ENCODE measurements at places on chromosomes 1 and 21.

- H3K36me3 ChIP-seq: no peaks in the 10 kb centered on the region
- no peaks in the 10 kb centered on the region for H3K4me1 ChIP-seq
- H3K27me3 ChIP-seq: peaks cover 24% of the 10 kb centered on the region
- H3K27ac ChIP-seq: no peak overlapping the region
- DNase-seq: no peak
- no peak overlapping the region for H3K4me3 ChIP-seq
These were observed 23.0 kb downstream of the NID1 start for GRCh38 chr1:236041631-236042618.

DNA sequence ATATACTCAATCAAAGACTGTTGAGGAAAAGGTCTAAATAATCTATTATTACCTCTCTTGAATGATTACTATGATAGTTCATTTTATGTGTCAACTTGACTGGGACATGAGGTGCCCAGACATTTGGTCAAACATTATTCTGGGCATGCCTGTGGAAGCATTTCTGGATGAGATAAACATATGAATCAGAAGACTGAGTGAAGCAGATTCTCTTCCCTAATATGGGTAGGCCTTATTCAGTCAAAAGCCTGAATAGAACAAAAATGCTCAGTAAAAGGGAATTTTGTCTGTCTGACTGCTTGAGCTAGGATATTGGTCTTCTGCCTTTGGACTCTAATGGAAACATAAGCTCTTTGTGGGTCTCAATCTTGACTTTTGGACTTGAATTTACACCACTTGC is 73.3 kb upstream of the SOX13 start:
- H3K27me3 ChIP-seq: peaks cover 26% of the 10 kb centered on the region
- peaks cover 8% of the 10 kb centered on the region for H3K4me1 ChIP-seq
- H3K36me3 ChIP-seq: no peaks in the 10 kb centered on the region
- no peak overlapping the region for H3K27ac ChIP-seq
- DNase-seq: no peak

DNA sequence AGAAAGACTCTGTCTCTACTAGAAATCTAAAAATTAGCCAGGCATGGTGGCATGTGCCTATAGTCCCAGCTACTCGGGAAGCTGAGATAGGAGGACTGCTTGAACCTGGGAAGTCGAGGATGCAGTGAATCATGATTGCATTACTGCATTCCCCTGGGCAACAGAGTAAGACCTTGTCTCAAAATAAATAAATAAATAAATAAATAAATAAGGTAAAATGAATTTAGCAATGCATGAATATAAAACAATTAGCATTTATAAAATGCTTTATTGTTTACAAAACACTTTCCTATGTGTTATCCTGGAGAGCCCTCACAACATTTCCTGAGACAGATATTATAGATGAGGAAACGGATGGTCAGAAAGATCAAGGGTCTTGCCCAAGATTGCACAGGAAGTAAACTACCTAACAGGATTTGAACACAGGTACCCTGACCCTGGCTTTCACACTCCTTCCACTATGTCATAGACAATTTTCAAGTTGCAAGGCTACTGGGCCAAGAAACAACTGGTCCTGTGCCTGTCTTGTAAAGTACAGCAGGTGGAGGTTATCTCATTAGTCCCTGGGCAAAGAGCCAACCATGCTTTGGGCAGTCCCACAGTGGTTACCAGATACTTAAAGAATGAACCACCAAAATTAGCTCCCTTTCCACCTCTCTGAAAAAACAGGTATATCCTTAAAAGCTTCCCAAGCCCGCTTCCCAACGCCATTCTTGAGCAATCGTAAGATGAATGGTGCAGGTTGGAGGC is 15.4 kb upstream of the VSIG8 start:
- no peak overlapping the region for H3K4me3 ChIP-seq
- no peaks in the 10 kb centered on the region for H3K36me3 ChIP-seq
- no peaks in the 10 kb centered on the region for H3K4me1 ChIP-seq

GRCh38 chr1:94522304-94522703 is 19.3 kb downstream of the F3 start:
- peaks cover 14% of the 10 kb centered on the region for H3K27me3 ChIP-seq
- no peak for DNase-seq
- H3K27ac ChIP-seq: no peak overlapping the region
- no peak overlapping the region for H3K4me3 ChIP-seq
- H3K4me1 ChIP-seq: no peaks in the 10 kb centered on the region

DNA sequence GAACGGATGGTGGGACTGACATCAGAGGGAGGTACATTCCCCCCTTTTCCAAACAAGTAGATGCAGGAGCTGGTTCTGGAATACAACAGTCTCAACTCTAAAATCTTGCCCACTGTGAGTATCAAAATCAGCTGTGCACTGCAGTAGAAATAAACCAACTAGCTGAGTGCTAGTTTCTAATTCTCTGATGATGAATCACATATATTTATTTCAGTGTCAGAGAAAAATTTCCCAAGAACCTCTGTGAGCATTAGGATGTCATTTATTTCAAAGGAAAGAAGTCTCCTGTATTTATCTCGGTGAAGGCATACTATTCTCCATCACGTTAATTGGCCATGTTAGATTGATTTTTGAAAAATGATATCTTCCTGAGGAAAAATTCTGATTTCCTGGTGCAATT is 67.1 kb downstream of the LHX9 start:
- H3K27me3 ChIP-seq: peaks cover 23% of the 10 kb centered on the region
- no peak overlapping the region for H3K27ac ChIP-seq
- DNase-seq: no peak
- no peak overlapping the region for H3K4me3 ChIP-seq
- H3K4me1 ChIP-seq: no peaks in the 10 kb centered on the region
- H3K36me3 ChIP-seq: no peaks in the 10 kb centered on the region

GRCh38 chr1:100077531-100077930 is 55.2 kb downstream of the SASS6 start:
- H3K27ac ChIP-seq: no peak overlapping the region
- no peak overlapping the region for H3K4me3 ChIP-seq

DNA sequence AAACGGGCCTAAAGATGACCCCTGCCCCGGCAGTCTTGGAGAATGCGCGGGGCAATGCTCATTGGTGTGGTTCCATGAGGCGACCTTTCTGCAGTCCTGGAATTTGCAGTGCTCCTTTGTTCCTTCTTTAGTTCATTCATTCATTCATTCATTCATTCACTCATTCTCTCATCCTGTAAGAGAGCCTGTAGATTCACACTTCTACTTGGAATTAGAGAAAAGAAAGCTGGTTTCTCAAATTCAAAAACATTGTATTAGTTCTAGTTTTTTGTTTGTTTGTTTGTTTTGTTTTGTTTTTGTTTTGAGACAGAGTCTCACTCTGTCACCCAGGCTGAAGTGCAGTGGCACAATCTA is 31.6 kb downstream of the PAX7 start:
- H3K4me3 ChIP-seq: no peak overlapping the region
- peaks cover 22% of the 10 kb centered on the region for H3K4me1 ChIP-seq
- no peak for DNase-seq
- H3K27me3 ChIP-seq: peaks cover 58% of the 10 kb centered on the region

DNA sequence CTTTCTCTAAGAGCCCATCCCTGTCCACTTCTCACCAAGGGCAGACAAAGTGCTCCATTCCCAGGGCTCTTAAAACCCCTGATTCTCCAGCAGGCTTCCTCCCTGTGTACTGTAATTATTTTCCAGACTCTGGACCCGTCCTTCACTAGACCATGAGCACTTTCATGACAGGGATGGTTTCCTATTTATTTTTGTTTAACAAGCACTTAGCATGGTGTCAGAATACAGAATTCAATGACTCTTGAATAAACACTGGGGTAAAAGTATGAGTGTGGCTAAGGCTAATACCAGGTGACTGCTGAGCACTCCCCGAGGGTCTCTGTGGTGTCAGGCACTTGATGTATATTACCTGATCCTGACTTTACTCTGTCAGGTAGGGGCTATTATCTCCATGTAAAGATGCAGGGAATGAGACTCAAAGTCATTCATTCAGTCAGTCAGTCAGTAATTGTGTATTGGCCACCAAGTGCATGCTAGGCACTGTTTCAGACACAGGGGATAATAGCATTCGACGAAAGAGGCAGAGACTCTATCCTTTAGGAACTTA is 47.2 kb downstream of the C1orf21 start:
- no peak for DNase-seq
- no peaks in the 10 kb centered on the region for H3K4me1 ChIP-seq
- no peaks in the 10 kb centered on the region for H3K36me3 ChIP-seq
- no peak overlapping the region for H3K27ac ChIP-seq

- DNase-seq: no peak
- no peaks in the 10 kb centered on the region for H3K36me3 ChIP-seq
- no peaks in the 10 kb centered on the region for H3K4me1 ChIP-seq
- H3K27me3 ChIP-seq: no peaks in the 10 kb centered on the region
- H3K27ac ChIP-seq: no peak overlapping the region
- no peak overlapping the region for H3K4me3 ChIP-seq
These were observed 8.1 kb downstream of the DNASE2B start for GRCh38 chr1:84406346-84406861.

DNA sequence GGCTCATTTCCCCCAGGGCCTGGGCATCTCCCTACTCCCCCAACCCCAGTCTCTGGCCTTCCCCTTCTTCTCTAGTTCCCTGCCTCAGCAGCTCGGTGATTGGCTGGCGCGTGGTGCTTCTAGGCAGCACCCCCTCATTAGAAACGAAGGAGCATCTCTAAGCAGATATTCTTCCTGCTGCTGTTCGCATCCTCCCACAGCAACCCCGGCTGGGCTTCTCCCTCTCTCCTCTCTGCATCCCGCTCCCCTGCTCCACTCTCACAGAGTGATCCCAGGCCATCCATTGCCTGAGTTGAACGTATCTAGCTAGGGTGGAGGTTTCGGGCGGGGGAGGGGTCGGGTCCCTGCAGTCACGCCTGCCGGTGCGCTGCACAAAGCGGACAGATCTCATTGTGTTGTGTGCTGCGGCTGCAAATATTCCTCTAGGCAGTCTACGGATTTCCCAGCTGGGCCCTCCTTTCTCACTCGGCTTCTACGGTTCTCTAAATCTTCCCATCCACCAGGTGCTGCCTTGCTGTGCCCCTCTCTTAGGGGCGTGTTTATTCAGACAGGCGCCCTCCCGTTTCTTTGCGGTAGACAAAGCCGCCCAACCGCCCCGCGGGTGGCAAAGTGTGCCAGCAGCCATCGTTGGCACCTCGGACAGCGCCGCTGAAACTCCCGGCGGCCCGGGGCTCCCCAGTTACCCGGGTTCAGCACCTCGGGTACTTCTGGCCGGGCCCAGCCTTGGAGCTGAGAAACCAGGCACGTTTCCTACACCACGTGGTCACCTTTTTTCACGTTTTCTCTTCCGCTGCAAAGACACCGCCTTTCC is 2.2 kb downstream of the CACNA1E start:
- peak; percentile 49 for DNase-seq
- no peak overlapping the region for H3K27ac ChIP-seq

DNA sequence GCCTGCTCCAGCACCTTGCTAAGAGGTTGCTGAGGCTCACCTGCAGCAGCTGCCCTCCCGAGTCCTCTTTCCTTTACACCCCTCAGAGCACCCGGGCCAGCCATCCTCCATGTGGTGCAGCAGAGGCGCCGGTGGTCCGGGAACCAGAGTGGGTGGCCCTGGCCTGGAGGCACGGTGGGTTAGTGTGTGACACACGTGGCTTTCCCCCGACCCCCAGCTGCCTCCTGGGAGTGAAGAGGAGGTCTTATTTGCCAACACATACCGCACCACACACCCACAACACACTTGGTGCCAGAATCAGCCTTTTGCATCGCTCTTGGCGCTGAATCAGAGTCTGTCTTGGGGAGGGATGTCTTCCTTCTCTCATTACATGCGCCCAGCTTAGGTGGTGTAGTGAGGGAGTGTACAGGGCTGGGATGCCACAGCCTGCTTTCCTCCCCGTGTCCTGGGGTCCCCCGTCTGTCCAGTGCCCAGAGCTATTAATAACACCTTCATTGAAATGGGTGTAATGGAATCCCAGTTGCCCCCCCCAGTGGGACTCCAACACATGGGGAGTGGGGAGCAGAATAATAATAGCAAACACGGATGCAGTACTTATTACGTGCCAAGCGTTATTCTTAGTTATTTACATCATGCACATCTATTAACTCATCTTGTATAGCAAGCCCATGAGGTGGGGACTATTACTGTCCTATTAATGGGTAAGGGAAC is 38.2 kb downstream of the MAPKAPK2 start:
- H3K4me1 ChIP-seq: peaks cover 37% of the 10 kb centered on the region
- no peak overlapping the region for H3K27ac ChIP-seq
- DNase-seq: no peak
- no peaks in the 10 kb centered on the region for H3K27me3 ChIP-seq

GRCh38 chr1:69921486-69921885 is 283.9 kb downstream of the LRRC40 start:
- no peak for DNase-seq
- H3K4me1 ChIP-seq: no peaks in the 10 kb centered on the region
- no peak overlapping the region for H3K4me3 ChIP-seq
- no peaks in the 10 kb centered on the region for H3K27me3 ChIP-seq
- no peak overlapping the region for H3K27ac ChIP-seq

DNA sequence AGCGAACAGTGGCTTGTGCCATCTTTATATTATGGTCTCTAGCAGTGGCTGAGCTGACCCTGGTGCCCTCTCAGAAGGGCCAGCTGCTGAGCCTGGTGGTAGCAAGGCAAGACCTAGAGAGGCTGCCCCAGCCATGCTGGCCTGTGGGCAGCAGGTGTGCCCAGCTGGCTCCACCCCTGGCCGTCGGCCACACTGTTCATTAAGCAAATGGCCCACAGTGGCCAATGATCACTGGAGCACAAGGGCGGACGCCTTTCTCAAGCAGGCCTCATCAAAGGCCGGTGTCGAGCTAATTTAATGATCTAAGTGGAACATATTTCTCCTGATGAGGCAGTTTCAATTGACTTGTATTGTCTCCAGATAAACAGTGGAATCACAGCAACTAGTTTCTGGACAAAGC is 89.4 kb downstream of the GRIK3 start:
- H3K36me3 ChIP-seq: no peaks in the 10 kb centered on the region
- no peak for DNase-seq
- H3K4me1 ChIP-seq: no peaks in the 10 kb centered on the region
- H3K27me3 ChIP-seq: peaks cover 7% of the 10 kb centered on the region

- no peaks in the 10 kb centered on the region for H3K36me3 ChIP-seq
- no peak for DNase-seq
- H3K4me3 ChIP-seq: peak overlapping the region; percentile 90
- peaks cover 24% of the 10 kb centered on the region for H3K27me3 ChIP-seq
These were observed 864 bp upstream of the CCDC24 start for GRCh38 chr1:43990271-43991199.

DNA sequence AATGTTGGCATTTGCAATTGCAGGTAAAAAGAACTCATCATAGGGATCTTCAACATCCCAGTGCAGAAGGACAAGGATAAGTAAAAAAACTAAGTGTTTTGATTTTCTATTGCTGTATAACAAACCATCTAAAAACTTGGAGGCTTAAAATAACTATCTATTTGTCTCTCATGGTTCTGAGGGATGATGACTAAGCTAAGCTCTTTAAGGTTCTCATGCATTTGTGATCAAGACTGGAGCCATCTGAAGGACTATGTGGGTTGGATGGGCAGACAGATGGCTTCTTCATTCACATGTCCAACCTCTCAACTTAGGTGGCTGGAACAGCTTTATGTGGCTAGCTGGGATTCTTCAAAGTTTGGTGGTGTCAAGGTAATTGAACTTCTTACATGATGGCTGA is 51.5 kb downstream of the RPL5 start:
- H3K4me1 ChIP-seq: peaks cover 32% of the 10 kb centered on the region
- H3K27ac ChIP-seq: peak overlapping the region; percentile 67
- DNase-seq: no peak

GRCh38 chr1:77279929-77280328 is 1.9 kb upstream of the AK5 start:
- H3K4me1 ChIP-seq: peaks cover 32% of the 10 kb centered on the region
- no peaks in the 10 kb centered on the region for H3K36me3 ChIP-seq
- H3K4me3 ChIP-seq: peak overlapping the region; percentile 2
- no peak overlapping the region for H3K27ac ChIP-seq
- no peak for DNase-seq
- peaks cover 12% of the 10 kb centered on the region for H3K27me3 ChIP-seq
